ENCODE measurements at places on chromosomes 13 and 19.

- DNase-seq = no peak
Observed at GRCh38 chr19:33429891-33430673, 56.6 kb downstream of the CEBPG start.

GRCh38 chr19:38944981-38945506 lies 14.3 kb downstream of the MRPS12 start:
- DNase-seq = no peak

DNA sequence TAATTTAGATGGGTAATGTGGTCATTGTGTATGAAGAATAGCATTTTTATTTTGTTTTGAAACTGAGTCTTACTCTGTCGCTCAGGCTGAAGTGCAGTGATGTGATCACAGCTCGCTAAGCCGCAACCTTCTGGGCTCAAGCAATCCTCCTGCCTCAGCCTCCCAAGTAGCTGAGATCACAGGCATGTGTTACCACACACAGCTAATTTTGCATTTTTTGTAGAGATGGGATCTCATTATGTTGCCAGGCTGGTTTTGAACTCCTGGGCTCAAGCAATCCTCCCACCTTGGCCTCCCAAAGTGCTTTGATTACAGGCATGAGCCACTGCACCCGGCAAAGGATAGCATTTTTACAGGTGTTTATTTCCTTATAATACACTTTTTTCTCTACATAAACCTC lies 36.6 kb downstream of the SERTM1 start:
- DNase-seq = no peak

DNA sequence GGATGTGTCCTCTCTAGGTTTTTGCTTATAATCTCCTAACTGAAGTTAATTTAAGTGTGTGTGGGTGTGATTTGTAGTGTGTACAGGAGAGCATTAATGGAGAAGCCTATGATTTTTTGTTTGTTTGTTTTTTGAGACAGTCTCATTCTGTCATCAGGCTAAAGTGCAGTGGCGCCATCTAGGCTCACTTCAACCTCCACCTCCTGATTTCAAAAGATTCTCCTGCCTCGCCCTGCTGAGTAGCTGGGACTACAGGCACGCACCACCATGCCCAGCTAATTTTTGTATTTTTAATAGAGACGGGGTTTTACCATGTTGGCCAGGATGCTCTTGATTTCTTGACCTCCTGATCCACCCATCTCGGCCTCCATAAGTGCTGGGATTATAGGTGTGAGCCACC lies 20.6 kb downstream of the ZNF701 start:
- no peak for DNase-seq

DNA sequence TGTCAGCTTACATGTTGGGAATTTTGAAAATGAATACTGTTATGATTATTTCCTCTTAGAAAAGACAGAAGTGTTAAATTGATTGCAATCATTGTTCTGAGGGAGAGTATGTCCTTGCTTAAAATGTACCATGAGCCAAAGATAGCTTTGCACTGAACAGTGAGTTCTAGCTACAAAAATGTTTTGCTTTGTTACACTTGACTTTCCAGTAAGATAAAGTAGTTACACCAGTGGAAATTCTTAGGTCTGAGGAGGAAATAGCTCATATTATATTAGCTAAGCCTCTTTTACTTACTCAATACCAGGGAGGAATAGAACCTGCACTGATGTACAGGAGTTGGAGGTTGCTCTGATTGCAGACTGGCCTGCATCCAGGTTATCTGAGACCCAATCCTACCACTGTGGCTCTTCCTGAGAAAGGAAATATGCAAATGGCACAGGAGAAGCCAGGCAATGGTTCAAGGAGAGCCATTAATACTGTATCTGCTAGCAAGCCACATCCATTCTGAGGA lies 53.0 kb upstream of the FBXL3 start:
- DNase-seq = no peak

Measured in activated CD8-positive, alpha-beta memory T cell treated with anti-CD3 and anti-CD28 coated beads for 1 hour (primary cell).